ENCODE measurements at places on chromosomes 6 and 20.

DNA sequence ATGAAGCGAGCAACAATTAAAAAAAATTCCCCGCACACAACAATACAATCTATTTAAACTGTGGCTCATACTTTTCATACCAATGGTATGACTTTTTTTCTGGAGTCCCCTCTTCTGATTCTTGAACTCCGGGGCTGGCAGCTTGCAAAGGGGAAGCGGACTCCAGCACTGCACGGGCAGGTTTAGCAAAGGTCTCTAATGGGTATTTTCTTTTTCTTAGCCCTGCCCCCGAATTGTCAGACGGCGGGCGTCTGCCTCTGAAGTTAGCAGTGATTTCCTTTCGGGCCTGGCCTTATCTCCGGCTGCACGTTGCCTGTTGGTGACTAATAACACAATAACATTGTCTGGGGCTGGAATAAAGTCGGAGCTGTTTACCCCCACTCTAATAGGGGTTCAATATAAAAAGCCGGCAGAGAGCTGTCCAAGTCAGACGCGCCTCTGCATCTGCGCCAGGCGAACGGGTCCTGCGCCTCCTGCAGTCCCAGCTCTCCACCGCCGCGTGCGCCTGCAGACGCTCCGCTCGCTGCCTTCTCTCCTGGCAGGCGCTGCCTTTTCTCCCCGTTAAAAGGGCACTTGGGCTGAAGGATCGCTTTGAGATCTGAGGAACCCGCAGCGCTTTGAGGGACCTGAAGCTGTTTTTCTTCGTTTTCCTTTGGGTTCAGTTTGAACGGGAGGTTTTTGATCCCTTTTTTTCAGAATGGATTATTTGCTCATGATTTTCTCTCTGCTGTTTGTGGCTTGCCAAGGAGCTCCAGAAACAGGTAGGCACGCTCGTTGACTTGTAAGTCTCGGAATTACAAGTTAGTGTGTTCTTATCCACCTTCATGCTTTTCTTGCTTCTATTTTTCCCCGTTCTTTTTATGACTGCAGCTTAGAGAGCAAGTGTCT lies at the start of gene EDN1:
Gene EDN1 (plus strand): TSS at position 429 of the 888 bp plus-strand sequence. CDS start 269 bp downstream, at position 698.
- peak; percentile 5 for DNase-seq

- no peak for DNase-seq
These were observed 29.8 kb upstream of the SCUBE3 start for GRCh38 chr6:35183935-35184334.

- no peak for DNase-seq
These were observed 35.3 kb downstream of the CHMP4B start for GRCh38 chr20:33846291-33846935.

GRCh38 chr20:17225851-17226409 lies 910 bp upstream of the PCSK2 start:
- no peak for DNase-seq

GRCh38 chr20:36824142-36824940 lies 50.8 kb upstream of the DSN1 start:
- no peak for DNase-seq

DNA sequence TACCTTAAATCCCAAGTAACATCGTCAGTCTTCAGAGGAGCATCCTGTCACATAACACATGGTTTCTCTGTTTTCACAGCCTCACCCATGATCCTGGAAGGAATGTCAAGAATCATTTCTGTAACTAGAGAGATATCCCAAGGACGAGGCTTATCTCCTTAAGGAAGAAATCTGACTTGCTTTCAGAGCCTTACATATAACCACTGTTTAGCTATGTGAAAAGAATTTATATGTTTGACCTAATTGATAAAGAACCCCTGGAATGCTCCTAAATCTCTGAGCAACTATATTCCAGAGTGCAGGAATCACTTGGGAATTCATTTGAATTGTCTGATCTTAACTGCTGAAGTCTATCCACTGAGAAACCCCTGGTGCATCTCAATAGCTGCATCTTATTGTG lies 243.1 kb downstream of the ALDH8A1 start:
- no peak for DNase-seq

DNA sequence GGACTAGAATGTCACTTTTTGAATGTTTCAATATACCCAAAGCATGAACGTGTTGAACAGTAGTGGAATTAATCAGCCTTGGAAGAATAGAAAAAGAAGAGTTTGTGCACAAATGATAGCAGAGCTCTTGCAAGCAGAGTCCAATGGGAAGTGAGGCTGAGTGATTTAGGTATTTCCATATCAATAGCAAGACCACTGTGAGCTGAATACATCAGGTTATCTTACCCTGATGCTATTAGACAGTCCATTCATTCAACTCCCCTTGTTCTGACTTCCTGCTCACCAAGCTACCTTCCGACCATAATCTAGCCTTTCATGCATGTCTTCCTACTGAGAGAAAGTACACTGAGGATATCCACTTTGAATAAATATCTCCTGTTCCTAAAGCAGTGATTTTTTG lies 349.2 kb upstream of the RNF217 start:
- DNase-seq: no peak

- no peak for DNase-seq
These were observed 7.0 kb upstream of the DACT2 start for GRCh38 chr6:168326294-168327261.

- DNase-seq: no peak
These were observed 92.2 kb upstream of the FAM83B start for GRCh38 chr6:54754406-54754805.

DNA sequence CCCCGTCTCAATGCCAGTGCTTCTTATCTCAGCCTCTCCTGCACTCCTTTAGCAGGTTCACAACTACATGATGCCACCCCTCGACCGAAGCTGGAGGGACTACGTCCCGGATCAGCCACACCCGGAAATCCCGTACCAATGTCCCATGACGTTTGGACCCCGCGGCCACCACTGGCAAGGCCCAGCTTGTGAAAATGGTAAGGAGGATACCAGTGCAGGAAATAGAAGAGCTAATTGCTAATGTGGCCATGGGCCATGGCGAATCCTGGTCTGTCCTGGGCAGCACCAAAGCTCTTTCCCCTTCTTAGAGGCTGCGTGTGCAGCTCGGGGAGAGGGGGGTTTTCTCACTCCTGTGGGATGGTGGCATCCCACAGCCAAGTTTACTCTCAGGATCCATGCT lies 5.5 kb downstream of the IRF4 start:
- DNase-seq: no peak

DNA sequence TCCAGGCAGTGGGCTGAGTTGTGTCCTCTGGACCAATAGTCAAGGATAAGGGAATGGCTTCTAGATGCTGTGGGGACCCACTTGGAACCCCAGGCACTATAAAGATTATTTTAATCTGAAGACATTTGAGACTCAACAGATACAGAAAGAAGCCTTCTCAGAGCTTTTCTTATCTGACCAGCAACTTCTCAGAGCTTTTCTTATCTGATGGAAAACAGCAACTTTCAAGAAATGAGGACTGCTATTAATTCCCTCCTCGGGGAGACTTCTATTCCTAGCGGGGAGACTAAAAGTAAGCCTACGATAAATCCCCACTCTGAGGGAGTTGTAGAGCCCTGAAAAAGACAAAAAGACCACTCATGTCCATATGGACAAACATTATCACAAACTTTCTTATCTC lies 160.5 kb downstream of the RNASET2 start:
- DNase-seq: no peak

- no peak for DNase-seq
These were observed 46.0 kb upstream of the DACT2 start for GRCh38 chr6:168365422-168366165.

DNA sequence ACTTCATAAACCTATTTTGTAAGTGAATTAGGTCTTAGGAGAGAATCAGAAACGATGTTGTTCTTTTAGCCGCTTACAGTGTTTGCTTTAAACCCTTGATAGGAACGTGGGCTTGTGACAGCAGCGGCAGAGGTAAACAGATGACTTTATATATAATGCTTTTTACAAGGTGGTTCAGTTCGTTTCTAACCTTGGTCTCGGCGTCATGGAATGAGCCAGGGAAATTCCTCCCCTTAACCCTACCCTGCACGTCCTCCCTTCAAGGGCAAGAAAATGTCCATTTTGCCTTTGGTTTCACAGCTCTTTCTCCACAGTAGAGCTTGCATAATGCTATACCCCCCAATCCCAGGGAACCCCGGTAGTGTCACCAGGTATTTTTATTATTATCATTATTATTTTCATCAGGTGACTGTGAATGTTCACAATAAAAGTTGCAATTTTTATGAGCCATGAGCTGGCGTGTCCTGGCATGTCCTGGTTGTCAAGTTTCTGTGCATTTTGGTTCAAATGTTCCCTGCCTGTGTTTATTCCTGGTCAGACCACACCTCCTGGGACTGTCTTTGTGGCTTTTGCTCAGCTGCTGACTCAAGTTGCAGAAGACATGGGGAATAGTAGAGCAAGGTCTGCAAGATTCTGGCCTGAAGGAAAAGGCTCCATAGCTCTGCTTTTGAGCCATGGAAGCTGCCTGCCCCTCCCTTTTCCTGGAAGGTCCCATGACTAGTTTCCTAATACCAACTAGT lies 112.8 kb upstream of the BMP2 start:
- no peak for DNase-seq

GRCh38 chr6:159976686-159977254 lies 7.9 kb downstream of the IGF2R start:
- DNase-seq: no peak

DNA sequence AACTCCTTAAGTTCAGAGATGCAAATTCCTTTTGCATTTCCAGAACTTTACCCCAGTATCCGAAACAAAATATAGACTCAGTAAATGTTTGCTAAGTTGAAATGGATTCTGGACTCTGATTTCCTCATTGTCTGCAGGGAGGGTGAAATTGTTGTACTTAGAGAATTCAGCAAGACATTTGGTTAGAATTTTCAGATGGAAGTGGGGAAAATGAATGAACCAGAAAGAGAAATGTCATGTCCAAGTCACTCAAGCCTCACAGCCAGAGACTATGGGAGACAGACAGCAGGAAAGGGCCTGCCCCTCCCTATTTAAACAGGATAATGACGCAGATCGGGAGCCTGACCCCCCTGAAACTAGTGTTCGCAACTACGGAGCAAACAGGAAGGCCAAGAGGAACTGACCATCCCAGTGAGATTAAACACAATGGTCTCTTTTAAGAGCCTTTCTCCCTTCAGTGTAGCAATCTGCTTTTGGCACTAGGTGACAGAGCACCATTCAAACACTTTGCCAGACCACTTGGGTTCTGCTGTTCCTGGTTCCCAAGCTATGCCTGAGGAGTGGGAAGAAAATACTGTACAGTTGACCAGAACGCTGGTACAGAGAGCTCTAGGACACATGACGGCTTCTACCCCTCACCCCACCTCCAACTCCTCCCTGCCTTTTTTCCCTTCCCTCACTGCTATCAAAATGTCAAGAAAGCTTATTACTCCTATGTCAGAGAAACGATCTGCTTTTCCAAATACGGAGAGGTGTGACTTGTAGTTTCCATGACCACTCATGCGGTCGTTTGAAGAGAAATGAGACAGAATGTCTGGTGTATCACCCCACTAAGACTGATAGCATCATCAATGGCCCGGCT lies 13.7 kb downstream of the NEDD9 start:
- no peak for DNase-seq

DNA sequence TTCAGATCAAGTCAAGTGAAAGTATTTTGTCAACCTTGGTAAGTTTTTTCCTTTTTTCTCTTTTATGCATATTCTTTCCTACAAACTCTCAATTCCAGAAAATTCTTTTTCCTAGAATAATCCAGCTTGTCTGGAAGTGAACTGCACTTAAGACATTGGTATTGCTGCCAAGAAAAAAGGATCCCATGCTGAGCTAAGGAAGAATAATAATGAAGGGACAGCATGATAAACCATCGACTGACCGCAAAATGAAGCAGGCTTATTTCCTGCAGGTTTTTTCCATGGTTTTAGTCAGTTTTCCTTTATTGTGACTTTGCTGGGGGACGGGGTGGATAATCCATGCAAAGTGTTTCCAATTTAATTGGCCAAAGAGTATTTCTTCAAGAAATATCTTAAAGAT lies 857.6 kb upstream of the SLC35B3 start:
- no peak for DNase-seq

DNA sequence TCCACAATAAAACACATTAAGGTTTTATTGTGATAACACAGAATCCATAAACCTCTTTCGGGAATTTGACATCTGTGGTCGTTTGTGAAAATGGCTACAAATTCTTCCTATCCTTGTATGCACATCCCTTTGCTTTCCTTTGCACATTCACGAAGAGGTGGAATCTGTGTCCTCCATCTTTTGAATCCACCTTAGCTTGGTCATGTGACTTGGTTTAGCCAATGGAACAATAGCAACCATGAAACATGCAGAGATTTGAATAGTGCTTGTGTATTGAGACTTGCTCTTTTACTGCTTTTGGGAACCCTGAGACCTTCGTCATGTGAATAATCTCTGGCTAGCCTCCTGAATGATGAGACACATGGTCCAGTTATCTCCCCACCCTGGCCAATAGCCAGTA lies 49.7 kb upstream of the NOP56 start:
- no peak for DNase-seq

DNA sequence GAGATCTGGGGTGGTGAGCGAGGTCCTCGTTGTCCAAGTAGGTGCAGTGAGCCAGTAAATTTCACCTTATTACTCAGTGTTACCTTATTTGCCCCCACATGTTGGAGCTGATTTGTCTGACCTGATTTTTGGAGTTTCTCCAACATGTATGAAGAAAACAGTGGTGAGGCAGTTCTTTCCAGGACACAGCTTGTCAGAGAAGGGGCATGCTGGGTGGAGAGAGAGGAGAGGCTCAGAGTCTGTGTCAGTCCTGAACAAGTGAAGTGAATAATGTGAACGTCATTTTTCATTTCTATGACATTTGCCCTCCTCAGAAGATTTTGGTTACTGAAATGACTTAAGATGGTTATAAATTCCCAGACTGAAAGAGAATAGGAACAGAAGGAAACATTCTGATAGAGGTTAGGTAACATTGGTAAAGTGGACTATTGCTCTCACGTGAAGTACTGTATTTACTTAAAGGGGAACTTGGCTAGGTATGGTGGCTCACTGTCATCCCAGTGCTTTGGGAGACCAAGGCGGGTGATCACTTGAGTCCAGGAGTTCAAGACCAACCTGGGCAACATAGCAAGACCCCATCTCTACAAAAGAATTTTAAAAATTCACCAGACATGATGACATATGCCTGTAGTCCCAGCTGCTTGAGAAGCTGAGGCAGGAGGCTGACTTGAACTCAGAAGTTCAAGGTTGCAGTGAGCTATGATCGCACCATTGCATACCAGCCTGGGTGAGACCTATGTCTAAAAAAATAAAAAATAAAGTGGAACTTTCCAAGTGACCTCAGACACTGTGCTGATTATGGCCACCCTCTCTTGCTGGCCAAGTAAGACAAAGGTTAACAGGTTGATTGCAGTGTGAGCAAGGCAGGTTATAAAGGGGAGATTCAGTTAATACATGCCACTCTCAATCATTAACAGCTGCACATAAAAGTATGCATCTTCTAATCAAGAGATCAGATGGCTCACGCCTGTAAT lies 184.3 kb downstream of the EDN1 start:
- DNase-seq: no peak

DNA sequence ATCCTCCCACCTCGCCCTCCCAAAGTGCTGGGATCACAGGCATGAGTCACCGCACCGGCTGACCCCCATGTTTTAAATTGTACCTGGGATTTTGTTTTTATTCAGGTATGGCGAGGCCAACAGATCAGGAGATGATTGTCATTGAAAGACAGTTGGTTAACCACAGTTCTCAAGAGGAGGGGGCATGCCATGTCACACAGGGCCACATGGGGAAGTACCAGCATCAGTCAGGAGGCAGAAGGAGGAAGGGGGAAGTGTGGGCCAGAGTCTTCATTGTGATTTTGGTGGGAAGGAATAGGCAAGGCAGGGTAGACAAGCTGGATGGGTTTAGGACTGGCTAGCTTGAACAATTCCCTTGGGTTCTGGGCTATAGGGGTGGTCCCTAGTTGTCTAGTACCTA lies 9.9 kb upstream of the MMP9 start:
- no peak for DNase-seq

GRCh38 chr6:36353411-36353915 lies 16.8 kb upstream of the BNIP5 start:
- no peak for DNase-seq

Data from activated naive CD4-positive, alpha-beta T cell (primary cell).